ENCODE measurements at places on chromosomes 7 and 10.

- no peak for DNase-seq
Measured at GRCh38 chr7:141263508-141263907, 189.6 kb downstream of the TMEM178B start.

GRCh38 chr7:158861004-158861787 is 4.8 kb downstream of the DYNC2I1 start:
- no peak for DNase-seq

DNA sequence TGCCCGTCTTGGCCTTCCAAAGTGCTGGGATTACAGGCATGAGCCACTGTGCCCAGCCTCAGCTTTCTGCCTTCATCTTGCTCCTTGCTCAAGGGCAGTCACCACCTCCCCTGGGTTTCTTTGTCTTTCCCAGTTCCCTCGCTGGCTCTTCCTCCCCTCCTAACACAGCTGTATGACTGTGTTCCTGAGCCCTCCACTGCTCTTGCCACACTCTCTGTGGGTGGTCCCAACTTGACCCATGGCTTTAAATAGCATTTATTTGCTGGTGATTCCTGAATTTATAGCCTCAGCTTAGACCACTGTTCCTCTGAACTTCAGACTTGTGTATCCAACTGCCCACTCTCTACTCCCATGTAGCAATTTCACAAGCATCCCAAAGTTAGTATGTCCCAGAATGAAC is 181.3 kb downstream of the BAMBI start:
- DNase-seq: no peak

DNA sequence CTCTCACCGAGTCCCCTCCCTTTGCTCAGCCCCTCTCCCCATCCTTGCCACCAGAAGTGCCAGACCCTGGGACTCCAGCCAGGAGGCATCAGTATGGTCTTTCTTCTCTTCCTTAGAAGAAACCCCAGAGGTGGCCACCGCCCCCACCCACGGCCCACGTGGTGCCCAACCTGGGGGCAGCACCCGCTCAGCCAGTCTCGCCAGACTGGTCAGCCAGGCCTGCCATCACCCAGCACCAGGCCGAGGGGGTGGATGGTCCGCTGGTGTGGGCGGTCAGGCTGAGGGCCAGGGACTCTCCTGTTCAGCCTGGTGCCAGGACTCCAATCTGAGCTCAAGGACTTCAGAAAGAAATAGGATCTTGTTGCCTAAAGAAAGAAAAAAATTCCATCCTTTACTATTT is 5.8 kb upstream of the CLDN4 start:
- no peak for DNase-seq

DNA sequence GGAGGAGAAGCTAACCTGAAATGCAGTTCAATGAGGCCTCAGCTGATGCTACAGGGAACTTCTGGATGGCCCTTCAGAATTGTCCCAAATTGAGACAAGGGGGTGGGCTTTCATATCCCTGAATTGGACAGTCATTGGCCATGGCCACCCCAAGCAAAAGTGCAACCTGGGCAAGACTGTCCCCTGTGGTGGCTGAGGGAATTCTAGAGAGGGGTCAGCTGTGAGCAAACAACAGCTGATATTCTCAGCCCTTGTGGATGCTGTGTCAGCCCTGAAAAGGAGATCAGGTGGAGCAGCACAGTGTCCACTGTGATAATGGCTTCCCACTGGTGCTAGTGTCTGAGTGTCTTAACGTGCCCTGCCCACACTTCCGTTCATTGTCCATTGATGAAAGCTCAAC is 76.6 kb downstream of the SLC16A9 start:
- no peak for DNase-seq

DNA sequence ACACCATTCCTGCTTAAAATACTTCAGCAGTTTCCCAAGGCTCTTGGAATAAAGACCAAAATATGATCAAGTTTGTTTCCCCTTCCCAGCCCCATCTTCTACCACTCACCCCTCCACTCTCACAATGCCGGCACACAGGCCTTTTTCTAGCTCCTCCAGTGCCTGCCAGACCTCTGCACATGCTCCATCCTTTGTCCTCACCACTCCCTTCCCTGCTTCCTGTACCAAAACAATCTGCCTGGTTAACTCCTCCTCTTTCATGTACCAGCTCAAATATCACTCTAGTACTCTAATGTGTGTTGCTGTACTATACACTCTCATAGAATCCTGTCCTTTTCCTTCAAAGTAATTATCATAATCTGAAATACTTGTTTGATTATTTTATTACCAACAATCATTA is 19.4 kb downstream of the SCRN1 start:
- no peak for DNase-seq

GRCh38 chr7:56026538-56026937 is 24.7 kb downstream of the PSPH start:
- no peak for DNase-seq

- DNase-seq: no peak
Measured at GRCh38 chr7:67413670-67414069, 417.0 kb downstream of the TYW1 start.

DNA sequence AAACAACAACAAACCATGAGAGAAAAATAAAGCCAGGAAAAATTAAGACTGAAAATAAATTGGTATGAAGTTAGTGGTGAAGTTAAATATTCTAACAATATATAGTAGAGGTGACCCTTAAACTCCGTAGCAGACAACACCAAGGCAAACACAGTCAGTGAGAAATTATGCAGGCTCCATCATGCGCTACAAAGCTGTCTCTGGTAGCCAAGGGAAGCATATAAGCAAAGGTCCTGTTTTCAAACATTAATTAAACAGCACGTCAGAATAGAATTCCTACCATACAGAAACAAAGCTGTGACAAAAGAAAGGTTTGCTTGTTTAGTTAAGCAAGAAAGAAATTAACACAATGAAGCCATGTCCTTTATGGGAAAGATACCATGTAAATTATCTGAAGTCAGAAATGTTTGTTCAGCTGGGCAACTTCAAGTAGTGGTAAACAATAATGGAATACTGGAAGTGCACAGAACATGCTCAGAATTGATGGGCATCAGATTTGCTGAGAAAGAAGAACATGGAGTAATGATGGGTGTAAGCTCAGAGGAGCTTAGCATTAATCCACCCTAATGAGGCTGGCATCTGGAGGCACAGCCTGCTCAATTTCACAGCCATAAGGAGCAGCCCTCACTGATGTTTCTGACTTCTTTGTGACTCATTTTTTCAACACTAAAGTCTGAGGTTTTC is 75.7 kb downstream of the IGF2BP3 start:
- no peak for DNase-seq

DNA sequence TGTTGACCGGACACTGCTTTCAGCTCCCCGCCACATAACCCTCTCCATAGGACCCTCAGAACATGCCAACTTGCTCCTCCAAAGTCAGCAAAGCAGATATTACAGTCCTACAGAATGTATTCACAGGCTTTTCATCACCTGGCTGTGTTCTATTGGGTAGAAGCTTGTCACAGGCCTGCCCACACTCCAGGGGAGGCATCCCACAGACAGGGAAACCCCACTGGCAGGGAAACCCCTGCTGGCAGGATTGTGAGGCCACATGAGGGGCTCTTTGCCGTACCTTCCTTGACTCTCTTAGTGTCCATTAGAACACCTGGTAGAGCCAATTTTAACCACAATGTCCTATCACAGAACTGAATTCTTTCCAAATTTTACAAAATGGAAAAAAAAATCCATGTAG is 344.2 kb upstream of the MGMT start:
- no peak for DNase-seq

DNA sequence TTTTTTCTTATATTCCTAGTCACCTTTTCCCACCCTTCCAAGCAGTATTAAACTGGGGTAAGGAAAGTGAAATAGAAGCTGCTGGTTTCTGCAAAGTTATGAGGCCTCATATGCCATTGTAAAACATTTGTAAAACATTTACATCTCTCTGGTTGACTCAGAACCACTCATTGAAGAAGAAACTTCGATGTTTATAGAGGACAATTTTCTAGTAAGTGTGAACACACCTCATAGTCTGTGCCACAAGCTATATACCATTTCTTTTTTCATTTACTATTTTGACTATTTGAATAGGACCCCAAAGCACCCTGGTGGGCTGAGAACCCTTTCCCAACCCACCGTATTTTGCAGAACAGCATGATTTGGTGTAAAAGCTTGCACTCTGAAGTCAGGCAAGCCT is 12.9 kb upstream of the ITGB1 start:
- no peak for DNase-seq

DNA sequence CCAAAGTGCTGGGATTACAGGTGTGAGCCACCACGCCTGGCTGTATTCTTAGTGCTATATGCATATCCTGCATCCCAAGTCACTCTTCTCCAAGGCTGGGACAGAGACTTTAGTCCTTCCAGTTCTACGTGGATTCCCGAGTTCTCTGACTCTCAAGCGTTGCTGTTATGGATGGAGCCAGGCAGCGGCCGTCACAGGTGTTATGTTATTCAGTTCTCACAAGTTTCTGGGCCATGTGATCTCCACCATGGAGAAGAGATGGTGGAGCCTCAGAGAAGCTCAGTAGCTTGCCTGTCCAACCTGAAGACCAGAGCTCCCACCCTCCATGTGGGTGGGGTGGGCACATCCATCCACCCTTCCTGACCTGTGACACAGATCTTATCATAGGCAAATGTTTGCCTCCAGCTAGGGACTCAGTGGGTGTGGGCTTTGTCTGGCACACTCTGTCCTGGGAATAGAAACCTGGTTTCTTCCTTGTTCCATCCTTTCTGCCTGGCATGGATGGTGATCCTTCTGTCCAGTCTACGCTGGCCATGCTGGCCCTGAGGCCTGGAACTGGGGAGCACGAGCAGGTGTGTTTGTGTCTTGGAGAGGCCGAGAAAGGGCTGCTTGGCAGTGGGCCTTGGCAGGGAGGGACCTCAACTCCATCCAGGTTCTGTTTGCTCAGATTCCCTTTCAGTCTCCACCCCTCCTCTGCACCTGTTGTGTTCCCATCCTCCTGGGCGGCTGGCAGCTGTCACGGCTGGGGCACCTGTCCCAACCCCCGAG is 55.3 kb downstream of the NEURL1 start:
- no peak for DNase-seq

DNA sequence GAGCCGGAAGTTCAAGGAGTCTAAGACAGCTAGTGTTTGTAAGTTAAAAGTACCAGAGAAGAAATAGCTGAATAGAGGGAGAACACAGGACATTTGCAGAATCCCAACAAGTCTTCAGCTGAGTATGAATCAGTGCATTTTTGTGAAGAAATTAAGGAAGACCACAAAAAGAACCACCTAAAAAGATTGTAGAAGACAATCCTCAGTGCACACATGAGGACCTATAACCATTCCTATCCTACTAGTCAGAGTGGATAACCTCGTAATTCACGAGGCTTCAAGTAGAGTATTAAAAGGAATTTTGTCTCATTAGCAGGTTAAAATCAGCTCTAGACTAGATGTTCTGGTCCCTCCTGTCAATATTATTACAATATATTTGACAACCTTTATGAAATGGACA is 295.4 kb upstream of the KAT6B start:
- DNase-seq: no peak

DNA sequence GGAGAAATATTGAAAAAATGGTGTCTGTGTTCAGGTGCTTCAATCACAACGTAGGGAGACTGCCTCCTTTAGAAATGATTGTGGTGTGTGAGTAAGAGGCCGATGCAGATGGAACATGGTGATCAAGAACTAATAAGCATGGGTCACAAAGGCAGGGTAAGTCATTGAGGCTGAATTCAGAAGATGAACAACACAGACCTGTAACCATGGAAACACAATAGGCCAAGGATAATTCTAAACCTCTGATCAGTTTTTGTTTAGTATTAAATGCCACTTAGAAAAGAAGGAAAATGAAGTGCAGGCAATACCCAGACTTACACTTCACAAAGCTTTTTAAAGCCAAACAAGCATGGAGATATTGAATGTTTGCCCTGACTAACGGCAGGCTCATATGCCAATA is 32.8 kb upstream of the TAS2R16 start:
- DNase-seq: no peak

- DNase-seq: no peak
Measured at GRCh38 chr10:120982507-120982906, 131.3 kb downstream of the WDR11 start.

DNA sequence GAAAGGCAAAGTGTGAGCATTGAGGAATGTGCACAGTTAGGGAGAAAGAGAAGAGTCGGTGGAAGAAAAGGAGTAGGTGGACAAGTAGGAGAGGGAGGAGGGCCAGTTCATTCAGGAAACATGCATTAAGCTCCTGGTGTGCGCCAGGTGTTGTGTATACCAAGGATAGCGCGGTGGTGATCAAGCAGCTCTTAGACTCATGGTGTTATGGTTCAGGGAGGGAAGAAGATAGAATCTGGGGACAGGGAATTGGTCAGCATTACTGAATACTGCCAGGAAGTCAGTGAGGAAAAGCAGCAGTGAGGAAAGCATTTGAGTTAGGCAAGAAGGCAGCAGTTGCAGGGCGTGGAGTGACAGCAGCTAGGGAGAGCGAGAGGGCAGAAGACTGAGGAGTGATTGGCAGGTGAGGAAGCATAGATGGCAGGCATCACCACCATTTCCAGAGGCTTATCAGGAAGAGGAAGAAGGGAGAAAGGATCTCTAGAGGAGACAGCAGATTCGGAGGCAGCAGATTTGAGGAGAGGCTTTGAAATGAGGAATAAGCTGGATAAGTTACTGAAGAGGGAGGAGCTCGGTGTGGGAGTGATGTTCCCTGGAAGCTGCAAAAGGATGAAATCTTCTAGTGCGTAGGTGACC is 265.6 kb downstream of the GFRA1 start:
- DNase-seq: no peak

- DNase-seq: no peak
Measured at GRCh38 chr7:87218796-87219544, 562 bp downstream of the TMEM243 start.

DNA sequence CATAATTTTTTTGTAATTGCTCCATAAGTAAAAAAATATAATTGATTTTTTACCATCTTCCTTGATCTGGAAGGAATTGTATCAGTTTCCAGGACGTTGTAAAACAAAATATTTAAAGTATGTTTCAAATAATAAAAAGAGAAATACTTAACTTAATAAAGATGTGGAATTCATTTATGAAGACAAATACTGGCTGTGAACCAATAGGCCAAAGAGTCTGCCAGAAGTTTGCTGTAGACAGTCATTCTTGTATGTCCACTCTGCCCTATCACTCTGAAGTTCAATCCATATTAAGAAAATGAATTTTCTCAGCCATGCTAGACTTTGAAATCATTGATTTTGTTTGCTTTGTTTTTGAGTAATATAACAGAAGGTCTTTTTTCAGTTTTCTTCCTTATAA is 256.4 kb downstream of the TRIL start:
- DNase-seq: no peak

- DNase-seq: no peak
Measured at GRCh38 chr7:142108728-142109505, 2.6 kb upstream of the MGAM2 start.

DNA sequence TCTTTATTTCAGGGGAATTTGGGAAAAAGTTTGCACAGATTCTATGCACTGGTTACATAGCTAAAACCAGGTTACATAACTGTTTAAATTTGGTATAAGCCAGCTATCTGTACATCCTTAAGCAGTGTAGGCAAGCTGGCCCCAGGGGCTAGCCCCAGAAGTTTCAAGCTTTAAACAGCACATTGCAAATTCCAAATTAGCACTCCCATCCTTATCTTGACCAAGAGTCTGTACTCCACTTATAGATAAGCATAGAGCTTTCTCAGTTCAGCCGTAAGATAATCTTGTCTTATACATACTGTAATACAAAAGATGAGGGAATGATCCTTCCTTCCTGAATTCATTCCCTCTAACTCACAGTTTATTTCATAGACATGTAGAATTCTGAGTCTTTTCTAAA is 109.3 kb downstream of the SPAG6 start:
- no peak for DNase-seq

Data from stimulated activated CD8-positive, alpha-beta memory T cell treated with anti-CD3 and anti-CD28 coated beads, Interleukin-15, amount 100 ng/mL, for 48 hours (primary cell).